Suppressor macrophage (primary cell): ENCODE measurements at places on chromosomes 4 and X.

DNA sequence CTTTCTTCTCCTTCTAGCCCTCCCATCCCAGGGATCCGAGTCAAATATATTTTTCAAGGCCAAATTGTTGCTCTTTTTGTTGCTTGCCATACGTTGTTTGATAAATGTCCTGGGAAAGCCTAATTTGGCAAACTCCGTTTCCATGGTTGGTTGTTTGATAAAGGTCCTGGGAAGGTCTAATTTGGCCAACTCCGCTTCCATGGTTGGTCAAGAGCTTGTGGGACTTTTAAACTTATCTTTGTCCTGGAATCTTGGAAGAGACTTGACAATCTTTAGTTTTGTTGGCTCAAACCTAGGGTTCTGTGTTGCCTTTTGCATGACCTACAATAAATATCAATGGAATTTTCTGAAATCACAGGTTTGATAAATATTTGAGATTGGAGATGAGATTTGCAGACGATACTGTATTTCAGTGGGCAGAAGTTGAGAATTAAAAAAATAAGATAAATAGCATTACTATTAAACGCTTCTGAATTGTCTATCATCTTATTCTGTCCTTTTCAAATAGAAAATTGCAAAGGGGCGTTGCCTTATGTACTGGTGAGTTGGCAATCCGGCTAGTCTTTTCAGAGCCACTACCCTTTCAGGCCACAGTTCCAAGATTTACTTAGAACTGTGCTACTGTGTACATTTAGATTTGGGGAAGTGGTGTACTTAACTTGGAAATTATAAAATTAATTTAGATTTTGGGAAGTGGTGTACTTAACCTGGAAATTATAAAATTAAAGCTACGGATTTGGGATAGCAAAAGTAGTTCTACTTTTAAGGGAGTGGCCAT lies 804 bp downstream of the OSTC start:
- peak; percentile 80 for DNase-seq

GRCh38 chrX:132045456-132045855 lies 22.4 kb downstream of the STK26 start:
- no peak for DNase-seq

GRCh38 chrX:11470250-11470974 lies 177.2 kb downstream of the AMELX start:
- DNase-seq: no peak

GRCh38 chr4:70402762-70403161 lies 5.0 kb downstream of the OPRPN start:
- no peak for DNase-seq

DNA sequence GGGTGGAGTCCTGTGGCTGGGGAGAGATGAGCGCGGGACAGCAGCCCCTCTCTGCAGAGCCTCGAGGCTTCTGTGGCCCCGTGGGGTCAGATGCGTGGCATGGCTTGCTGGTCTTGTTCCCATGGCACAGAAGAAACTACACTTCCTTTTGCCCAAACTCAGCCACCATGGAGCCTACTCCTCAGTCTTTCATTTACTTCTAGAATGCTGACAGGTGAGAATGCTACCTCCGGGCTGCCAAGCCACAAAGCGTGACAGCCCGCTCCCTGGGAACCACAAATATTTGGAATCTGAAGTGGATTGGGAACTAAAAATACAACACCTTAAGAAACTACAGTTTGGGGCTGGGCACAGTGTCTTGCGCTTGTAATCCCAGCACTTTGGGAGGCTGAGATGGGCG lies 98.0 kb downstream of the TRAPPC11 start:
- no peak for DNase-seq

DNA sequence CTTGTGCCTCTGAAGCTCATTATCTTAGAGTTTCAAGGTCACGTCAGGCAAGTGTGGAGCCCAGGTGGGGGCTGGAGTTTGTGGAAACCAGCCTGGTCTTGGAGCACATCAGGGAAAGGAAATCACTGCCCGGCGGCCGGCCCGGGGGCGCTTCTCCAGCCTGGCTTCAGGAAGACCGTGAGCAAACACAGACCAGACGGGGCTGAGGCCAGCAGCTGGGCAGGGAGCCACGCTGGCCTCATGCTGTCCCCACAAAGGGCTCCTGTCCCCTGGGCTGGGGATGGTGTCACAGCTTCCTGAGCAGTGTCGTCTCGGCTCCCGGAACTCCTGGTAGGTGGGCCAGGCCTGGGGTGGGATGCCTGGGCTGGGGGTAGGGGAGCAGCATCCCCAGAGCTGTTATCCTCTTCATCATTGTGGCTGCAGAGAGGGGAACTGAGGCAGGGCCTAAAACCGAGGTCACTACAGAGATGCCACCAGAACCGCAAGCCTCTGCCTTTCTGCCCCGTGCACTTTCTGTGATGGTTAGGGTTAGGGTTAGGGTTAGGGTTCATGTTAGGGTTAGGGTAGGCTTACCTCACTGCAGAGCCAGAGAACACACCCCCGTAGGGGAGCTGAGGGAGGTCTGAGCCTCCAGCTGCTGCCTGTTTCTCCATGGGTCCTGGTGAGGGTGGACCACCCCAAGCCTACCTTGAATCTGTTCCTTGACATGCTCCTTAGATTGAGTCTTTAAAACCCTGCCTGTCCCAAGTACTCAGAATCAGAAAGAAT lies 77.5 kb downstream of the HTRA3 start:
- no peak for DNase-seq

GRCh38 chr4:171721937-171722336 lies 91.3 kb upstream of the GALNTL6 start:
- DNase-seq: no peak

GRCh38 chr4:2646396-2647149 lies 109.6 kb downstream of the TNIP2 start:
- DNase-seq: no peak

DNA sequence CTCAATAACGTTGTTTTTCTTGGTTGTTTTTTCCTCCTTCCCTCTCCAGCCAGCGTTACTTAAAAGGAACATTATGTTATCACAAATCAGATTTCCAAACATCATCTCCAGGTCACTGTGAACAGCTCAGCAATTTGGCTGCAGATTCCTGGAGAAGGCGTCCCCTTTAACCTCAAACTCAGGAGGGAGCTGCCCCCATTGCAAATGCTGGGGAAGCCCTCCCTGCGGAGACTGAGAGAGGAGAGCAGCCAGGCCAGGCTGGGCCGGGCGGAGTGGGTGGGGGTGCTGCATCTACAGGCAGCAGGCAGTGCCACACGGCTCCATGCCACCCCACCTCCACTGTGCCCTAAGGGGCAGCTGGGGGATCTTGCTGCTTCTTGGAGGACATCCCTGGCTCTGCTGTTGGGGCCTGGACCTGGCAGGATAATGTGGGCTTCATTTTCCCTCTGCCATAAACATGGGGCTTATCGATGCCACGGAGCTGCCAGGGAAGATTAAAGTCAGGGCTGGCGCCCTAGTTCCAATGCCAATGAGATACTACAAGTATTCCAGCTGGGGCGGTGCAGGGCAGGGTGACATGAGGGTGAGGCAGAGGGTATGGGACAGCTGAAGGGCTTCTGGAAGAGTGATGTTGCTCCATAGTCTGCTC lies 148.8 kb downstream of the PJA1 start:
- no peak for DNase-seq

DNA sequence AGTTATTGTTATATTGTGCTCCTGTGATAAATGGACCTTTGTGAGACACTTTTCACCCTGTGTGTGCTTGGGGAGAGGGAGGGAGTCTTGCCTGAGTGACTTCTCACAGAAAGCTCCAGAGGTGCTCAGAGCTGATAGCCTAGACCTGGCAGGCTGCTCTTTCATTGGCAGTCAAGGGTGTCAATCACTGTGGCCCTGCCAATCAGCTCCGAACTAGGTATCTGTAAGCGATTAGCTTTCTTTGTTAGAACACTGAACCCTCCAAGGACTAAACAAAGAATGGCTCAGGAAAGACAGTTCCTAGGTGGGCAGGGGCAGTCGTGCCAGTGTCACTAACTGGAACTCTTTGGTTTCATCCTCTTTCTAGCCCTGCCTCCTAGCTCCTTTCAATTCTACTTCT lies 2.7 kb upstream of the NALF2 start:
- DNase-seq: no peak

DNA sequence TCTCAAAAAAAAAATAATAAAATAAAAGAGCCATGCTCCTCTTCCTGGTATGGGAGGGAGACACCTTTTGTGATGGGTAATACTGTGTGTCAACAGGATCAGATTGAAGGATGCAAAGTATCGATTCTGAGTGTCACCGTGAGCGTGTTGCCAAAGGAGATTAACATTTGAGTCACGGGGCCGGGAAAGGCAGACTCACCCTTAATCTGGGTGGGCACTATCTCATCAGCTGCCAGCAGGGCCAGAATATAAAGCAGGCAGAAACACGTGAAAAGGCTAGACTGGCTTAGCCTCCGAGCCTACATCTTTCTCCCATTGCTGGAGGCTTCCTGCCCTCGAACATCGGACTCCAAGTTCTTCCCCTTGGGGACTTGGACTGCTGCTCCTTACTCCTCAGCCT lies 95.4 kb downstream of the SHOX start:
- no peak for DNase-seq

DNA sequence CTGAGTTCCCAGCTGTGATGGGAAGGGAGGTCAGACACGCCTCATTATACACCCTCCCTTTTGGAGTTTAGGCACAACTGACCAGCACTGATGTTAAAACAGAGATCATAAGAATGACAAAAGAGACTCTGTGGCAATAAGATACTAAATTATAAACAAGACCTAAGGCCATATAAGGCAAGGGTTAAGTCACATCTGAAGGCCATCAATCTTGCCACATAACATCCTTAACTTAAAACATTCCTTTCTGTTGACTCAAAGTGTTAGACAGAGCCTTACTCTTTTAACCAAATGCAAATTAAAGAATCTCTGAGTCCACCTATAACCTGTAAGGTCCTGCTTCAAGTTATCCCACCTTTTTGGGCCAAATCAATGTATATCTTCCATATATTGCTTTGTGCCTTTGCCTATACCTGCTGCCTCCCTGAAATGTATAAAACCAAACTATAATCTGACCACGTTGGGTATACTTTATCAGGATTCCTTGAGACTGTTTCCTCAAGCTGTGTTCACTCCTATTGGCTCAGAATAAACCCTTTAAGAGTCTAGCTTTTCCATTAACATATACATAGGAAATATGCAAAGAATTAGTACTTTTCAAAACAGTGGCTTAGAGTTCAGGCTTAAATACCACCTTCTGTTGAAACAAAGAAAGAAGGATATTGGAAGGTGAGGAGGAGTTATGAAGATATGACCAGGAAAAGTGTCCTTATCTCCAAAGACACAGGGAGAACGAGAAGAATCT lies 214.4 kb upstream of the PPP1R2C start:
- DNase-seq: no peak

- DNase-seq: no peak
Measured at GRCh38 chr4:99615170-99615820, 40.7 kb downstream of the MTTP start.

DNA sequence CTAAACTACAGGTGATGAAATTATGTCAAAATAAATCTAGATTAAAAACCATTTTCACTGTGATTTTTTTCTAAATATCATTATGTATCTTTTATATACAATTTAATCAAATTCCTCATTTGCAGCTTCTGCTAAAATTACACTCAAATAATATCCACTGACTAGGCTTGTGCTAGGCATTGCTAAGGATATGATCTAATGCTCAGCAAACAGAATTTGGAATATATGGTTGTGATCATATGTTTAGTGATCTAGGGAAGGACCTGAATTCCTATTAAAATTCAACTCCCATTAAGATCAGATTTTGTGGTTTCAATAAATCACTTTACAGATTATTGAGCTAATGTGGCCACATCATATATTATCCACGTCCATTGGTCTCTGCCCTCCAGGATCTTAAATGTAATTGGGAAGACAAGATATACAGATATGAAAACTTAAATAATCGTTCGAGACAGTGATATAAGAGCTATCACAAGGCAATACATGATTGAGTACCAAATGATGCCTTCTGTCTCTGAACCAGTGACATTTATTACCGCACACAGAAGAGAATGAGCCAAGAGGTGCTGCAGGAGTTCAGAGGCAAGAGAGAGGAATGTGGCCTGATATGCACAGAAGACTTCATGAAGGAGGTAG lies 206.0 kb upstream of the RPS6KA3 start:
- no peak for DNase-seq

DNA sequence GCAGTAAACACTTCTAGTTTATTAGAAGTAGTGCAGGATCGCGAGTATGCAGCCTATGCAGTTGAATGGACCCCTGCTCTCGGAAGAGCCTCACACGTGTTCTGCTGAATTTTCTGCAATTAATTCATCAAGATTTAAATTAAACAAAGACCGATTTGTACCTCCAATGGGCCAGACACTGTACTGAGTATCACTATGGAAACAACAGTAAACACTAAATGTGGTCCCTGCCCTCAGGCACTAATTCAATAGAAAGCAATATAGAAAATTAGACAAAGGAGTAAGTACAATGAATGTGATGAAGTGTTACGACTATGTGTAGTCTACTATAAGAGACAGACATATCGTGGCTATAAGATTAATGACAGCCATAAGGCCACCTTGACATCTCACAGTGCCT lies 740.3 kb upstream of the FRG1 start:
- DNase-seq: no peak

DNA sequence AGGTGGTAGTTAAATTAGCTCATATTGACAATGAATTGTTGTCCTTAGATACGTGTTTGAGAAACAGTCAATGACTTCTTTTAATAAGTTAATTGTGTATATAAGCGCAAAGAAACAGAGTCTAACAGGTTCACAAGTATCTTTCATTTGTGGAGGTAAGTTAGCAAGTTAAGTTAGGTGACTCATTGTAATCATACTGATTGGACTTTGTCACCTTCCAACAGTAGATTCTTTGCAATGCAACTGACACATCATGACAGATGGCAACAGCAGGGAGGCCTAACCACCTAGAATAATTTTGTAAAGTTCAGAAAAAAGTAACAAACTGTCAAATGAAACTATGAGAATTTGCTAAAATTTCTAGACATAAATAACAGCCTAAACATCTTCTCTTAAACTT lies 207.6 kb upstream of the PITX2 start:
- DNase-seq: no peak

- DNase-seq: no peak
Measured at GRCh38 chrX:101029665-101030064, 22.2 kb downstream of the TRMT2B start.

DNA sequence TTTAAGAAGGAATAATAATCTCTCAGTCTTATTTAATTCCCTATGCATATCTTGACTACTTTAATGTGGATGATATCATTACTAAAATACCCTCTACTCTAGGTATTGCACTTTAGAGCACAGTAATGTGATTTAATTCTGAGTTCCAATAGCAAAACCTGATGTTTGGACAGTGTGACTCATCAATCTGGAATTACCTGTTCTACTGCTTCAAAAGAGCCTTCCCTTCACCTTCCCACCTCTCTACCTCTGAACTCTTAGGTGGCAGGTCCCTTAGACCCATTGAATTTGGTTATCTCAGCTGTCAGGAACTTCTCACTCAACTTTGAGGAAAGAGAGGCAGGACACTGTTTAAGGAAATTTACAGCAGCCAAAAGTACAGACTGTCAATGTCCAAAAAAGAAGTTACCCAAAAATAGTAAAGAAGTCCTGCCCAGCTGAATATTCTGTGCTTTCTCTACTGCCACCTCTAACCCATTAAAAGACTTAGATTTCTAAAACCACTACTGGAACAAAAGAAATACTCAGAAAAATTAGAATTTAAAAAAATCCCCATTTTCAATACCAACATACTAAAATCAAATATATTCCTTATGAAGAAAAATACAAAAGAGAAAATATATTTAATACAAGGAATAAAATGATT lies 123.1 kb upstream of the GPM6A start:
- DNase-seq: no peak
